Mesendoderm (in vitro differentiated cells): ENCODE measurements at places on chromosomes 5 and 9.

DNA sequence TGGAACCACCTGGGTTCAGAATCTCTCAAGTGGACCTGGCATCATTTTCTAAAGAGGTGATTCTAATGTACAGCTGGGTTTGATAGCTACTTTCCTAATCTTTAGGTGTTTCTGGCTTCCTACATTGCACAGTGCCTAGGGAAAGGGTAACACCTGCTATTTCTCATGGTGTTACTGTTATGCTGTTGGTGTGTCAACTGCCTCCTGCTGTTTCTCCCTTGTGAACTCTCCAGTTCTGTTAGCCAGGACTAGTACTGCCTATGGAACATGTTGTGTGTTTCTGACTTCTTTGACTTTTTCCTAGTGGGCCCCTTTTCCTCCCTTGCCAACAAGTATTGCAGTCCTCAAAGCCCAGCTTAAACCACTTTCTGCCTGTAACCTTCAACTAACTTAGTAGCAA is 5.5 kb downstream of the ARHGEF28 start:
- no peak for DNase-seq

DNA sequence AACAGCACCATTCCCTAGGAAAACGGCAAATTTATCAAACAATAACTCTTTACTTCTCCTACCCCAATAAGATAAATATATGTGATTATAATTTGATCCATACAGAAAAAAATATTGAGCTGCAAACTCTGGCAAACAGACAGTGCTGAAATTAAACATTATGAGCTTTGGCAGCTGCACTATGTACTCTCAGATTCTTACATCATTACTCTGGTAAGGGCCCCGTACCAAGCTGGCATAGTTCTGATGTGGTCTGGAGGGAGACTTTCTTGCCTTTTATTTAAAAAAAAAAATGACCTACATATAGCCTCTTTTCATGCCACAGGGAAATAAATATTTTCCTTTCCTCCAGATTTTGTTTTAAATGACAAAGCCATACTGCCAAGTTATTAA is 95.0 kb downstream of the NR6A1 start:
- no peak for DNase-seq

- no peak for DNase-seq
These were observed 12.2 kb downstream of the ZFP62 start for GRCh38 chr5:180848878-180849277.

- peak; percentile 70 for DNase-seq
These were observed 9.9 kb upstream of the CXXC5 start for GRCh38 chr5:139638090-139638735.

- DNase-seq = no peak
These were observed 9.1 kb downstream of the BRD3OS start for GRCh38 chr9:134034215-134035040.

GRCh38 chr5:132086277-132086794 is 12.7 kb downstream of the CSF2 start:
- DNase-seq = peak; percentile 13

DNA sequence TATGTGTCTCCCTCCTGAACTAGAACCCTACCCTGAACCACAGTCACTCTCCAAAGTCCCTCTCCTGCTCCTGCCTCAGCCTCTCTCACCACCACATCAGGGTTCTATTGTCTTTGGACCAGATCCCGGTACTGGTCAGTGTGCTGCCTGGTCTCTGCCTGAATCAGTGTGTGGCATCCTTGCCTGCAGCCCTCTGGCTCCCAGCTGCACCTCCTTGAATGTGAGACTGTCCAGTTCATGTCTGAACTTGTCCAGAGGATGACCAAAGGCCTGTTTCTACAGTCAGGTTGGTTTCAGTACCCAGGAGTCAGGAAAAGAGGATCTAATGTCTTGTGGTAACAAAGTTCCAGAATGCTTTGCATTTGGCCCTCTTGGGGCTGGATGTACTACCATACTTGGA is 76.8 kb upstream of the RANBP3L start:
- no peak for DNase-seq

DNA sequence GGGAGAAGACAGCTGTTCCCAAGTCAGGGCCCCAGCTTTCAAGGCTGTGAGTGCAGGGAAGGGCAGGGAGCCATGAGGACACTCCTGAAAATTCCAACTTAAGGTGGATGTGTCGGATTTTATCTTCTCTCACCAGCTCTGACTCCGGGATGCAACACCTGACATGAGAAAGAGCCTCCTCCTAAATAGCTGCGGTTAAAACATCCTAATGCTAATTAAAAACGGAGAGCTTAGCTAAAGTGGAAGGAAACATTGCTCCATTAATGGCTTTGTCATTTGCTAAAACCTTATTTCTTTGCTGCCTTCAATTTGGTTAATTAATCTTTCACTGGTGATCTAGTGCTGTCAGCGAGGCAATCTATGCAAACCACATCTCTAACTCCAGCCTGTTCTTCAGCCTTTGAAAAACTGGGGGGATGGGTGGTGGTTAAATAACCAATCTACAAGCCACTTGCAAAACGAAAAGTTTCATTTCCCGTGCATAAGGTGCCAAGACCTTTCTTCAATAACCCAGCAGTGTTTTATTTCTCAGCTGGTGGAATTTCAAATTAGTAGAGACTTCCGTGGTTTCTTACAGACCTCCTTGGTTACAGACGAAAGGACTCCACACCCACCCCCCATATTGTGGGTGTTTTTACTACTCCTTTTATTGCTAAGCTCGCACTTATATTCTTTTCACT is 379.6 kb downstream of the MLLT3 start:
- DNase-seq = no peak

DNA sequence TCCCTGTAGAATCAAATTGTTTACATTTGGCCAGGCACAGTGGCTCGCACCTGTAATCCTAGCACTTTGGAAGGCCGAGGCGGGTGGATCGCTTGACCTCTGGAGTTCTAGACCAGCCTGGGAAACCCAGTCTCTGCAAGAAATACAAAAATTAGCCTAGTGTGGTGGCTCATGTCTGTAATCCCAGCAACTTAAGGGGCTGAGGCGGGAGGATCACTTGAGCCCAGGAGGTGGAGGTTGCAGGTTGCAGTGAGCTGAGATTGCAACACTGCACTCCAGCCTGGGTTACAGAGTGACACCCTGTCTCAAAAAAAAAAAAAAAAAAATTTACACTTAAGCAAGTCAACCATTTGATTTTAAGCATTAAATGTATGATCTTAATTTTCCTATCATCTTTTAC is 17.5 kb upstream of the IQGAP2 start:
- DNase-seq = no peak
